ENCODE measurements at places on chromosomes 3 and 15.
A peak's percentile ranks its signal among the peaks of the same experiment; 100 is the strongest.

- peak; percentile 13 for ATAC-seq
These were observed 13.1 kb upstream of the SETD5 start for GRCh38 chr3:9384141-9384828.

DNA sequence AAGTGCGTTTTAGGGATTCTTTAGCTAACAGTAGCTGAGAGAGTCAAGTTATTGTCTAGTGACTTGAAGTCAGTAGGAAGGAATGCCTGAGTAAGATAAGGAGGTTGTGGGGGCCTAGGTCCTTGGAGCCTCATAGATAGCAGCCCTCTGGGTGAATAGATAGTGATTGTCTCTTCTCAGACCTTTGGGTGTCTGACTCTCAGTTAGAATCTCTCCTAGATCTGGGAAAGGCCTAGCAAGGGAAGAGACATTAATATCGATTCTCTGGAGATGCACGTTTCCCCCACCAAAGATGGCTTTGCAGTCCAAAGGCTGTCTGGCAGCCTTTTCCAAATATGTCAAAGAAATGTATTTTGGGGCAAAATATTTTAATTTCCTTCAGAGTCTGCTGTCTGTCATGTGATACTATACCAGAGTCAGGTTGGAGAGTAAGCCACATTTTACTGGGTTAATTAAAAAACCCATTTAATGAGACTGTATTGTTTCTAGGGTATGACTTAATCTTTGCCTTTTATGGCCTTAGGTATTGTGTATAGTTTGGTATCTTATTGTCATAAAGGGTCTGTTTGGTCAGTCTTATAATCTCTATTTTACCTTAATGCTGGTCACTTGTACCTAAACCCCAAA lies 92.2 kb downstream of the ST6GAL1 start:
- ATAC-seq = no peak

- ATAC-seq = no peak
These were observed 9.6 kb upstream of the LAMP3 start for GRCh38 chr3:183172051-183172639.

DNA sequence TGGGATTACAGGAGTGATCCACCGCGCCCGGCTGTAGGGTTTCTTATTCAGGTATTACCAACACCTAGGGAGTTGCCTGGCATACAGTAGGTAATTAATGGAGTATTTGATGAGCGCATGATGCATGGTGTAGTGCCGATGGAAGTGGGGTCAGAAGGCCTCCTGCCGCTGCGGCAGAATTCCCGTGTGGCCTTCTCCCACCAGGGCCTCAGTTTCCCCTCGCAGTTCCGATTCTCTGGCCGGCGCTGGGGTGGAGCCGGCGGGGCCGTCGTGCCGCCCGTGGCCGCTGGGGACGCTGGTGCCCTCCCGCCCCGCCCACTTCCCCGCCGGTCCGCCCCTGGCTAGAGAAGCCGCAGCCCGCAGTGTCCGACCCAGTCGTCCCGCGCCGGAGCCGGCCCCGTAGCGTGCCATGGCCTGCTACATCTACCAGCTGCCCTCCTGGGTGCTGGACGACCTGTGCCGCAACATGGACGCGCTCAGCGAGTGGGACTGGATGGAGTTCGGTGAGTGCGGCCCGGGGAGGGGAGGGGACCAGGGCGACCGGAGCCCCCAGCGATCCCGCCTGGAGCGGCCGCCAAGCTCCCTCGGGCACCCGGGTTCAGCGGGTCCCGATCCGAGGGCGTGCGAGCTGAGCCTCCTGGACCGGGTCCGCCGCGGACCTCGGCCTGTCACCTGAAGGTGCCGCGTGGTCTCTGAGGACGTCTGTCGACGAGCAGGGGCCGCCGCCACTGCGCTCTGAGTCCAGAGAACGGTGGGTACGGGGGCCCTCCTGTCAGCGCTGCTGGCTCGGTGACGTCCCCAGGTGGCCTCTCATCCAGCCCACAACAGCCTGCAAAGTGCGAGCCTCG lies at the start of gene IRAK2:
Gene IRAK2 (plus strand): TSS at position 374 of the 848 bp plus-strand sequence. CDS start 36 bp downstream, at position 410.
- ATAC-seq = peak; percentile 91

GRCh38 chr3:66544619-66545429 lies 44.0 kb upstream of the LRIG1 start:
- no peak for ATAC-seq

DNA sequence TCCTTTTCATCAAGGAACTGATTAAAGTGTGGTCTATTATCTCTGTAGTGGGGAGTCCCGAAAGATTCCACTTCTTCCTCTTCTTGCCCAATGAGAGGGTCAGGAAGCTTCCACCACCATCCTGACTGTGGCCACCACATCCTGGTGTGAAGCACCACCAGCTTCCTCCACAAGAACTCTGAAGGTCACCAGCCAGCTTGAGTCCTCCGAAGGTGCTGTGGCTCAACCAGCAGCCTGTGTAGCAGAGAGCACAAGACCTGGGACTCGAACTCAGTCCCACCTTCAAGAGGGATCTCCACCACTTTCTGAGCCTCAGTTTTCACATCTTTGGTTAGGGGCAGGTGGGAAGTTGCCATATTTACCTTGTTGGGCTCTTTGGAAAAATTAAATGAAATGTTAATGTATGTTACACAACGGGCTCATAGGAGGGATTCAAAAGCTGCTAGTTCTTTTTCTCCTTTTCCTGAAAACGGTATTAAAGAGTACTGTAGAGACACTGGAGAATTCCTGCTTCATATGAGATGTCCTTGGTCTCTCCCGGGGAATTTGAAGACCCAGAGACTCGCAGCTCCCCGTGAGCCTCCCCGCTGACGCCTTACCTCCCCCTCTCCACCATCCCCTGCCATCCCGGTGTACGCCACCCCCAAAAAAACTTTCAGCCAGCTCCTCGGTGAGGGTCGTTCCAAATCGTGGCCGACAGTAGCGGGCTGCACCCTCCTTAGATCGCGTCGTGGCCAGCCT lies 816 bp upstream of the ACAN start:
- no peak for ATAC-seq

All from SK-N-SH treated with all-trans-retinoic acid at 6 μM for 48 hours (cell line).